Fibroblast of skin of scalp (primary cell): ENCODE measurements at places on chromosomes 6 and 20.

DNA sequence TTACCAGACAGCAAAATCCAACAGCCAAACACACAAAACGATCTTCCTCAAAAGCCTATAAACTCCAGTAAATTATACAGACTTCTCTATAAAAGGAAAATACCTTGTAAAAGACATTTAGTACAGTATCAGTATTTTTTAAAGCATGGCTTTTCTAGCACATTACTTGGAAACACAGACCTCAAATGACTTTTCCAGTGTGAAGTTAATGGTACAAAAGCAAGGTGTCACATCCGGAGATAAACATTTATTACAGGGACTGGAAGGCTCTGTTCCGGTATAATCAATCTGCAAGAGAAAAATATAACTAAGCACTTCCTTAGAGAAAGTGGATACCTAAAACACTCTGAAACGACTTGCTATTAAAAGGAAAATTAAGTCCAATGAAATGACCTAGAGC, 17.1 kb downstream of the TMEM30A start:
- DNase-seq, result no peak

GRCh38 chr20:23235173-23236027, 115.2 kb upstream of the NXT1 start:
- DNase-seq, result peak; percentile 62

- peak; percentile 46 for DNase-seq
These were observed 747 bp upstream of the PTPRA start for GRCh38 chr20:2872459-2873009.

- DNase-seq, result no peak
These were observed 25.4 kb downstream of the COL9A1 start for GRCh38 chr6:70277470-70277869.

DNA sequence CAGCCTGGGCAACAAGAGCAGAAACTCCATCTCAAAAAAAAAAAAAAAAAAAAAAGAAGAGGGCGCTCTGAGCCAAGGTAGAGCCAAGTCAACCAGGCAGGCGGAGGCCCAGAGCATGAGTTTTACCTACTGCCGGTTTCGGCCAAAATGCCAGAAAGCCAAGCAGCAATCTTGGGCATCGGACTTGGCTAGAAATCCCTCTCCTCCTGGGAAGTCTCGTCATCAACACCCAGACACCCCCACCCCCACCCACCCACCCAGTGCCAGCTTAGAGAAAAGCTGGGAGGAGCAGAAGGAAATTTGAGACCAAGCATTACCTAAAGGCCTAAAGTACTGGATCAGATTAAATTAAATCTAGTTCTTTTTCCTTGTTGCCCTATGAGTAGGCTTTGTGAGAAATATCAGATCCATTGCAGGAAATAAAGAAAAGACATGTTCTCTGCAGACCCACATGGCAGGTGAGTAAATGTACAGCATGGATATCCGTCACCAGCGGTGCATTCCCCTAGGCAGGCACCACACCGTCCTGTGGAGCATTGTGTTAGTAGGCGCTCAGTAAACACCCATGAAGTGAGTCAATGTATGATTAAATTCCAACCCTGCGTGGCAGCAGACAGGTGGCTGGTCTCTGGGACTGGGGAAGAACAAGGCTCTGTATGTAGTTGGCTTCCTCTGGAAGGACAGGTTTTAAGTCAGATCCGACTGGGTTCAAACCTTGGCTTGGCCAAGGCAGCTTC, 21.0 kb downstream of the RIPOR3 start:
- DNase-seq, result no peak

- DNase-seq, result no peak
These were observed 35.8 kb downstream of the GCM1 start for GRCh38 chr6:53112871-53113270.

- DNase-seq, result no peak
These were observed 199.9 kb upstream of the SOX4 start for GRCh38 chr6:21393441-21394165.

DNA sequence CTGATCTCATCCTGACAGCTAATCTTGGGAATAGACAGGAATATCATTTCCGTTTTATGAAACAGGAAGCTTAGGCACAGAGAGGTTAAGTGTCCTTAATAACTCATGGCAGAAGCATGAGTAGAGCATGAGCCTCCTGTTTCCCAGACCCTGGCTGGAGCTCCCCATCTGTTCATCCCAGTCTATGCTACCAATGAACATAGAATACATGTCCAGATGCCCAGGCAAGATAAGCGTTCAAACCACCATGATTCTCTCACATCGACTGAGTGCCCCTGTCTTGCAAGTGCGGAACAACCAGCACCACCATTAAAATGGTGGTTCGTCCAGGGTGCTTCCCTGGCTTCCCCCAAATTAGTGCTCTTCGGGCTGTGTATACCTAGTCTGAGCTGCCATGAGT, 217.1 kb downstream of the FARS2 start:
- no peak for DNase-seq

DNA sequence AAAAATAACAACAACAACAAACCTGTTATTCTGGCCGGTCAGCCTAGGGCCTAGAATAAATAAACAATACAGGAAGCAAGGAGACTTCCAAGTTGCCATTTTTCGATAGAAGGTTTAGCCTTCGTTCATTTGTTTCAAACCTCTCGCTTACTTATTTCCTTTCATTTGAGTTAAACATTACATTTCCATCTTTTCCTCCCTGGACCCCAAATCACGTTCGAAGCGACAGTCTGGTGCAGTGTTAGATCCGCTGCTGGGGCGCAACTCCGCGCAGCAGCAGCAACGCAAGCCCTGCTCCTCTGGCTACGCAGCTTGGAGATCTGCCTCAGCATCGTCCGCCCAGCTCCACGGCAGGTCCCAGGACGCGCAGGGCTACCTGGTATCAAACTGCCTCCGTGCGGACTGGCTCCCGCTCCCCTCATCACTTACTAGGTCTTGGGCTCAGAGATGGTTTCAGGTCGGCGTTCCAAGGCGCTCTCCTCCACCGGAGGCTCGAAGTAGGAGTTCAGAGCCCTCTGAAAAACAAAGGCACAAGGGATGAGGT, 530 bp downstream of the TDP2 start:
- peak; percentile 4 for DNase-seq

GRCh38 chr6:38579010-38579628, 60.6 kb downstream of the BTBD9 start:
- no peak for DNase-seq

GRCh38 chr6:95387845-95388244, 189.5 kb upstream of the MANEA start:
- DNase-seq, result no peak

GRCh38 chr6:64955435-64955848, 751.6 kb downstream of the EYS start:
- DNase-seq, result no peak

DNA sequence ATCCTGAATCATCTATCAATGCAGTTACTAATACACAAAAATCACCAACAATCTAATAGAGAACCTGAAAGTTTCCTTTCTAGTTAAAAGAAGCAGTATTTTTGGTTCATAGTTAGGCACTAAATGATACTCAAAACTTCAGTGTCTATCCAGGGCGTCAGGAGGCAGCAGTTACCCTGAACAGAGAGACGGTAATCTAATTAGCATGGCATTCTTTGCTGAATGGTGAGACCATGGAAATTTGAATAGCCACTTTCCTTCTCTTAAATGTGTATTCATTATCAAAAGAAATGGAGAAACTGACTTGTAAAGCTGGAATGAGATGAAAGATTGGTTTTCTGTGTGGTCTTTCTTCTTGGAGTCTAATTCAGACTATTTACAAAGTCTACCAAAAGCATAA, 146.6 kb upstream of the BMP5 start:
- no peak for DNase-seq

- peak; percentile 27 for DNase-seq
These were observed 29.4 kb upstream of the RPS6KA2 start for GRCh38 chr6:166656230-166657151.

- no peak for DNase-seq
These were observed 58.2 kb downstream of the GCLC start for GRCh38 chr6:53486679-53487078.

GRCh38 chr6:64103480-64103879, 467.9 kb downstream of the PHF3 start:
- no peak for DNase-seq

- no peak for DNase-seq
These were observed 25.0 kb downstream of the ANGPT4 start for GRCh38 chr20:891058-891705.

DNA sequence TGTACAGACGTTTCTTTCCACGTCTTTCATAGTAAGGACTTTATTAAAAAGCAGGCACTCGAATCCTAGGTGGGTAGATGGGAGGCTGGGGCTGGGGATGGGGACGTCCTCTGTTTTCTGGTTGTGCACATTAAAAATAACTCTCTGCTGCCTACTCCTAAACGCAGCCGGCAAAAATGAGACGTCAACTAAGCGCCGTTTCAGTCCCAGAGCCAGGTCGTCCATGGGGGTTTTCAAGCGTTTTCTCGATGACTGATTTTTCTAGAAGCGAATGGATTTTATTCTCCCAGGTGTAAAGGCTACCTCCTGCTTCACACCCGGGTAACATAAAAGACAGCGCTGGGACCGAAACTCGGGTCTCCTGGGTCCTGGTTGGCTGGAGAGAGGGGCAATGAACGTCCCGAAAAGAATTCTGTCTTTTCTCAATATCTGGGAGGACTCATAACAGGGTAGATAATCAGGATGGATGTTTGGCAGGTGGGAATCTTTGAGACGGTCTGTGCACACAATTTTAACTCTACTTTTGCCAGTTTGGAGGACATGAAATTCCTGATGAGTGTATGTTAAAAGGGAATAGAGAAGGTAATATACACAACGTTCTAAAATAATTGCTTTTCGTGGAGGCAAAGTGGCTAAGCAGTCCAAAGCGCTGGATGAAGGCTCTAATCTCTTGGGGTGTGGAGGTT, 25.2 kb downstream of the GPX6 start:
- peak; percentile 13 for DNase-seq

DNA sequence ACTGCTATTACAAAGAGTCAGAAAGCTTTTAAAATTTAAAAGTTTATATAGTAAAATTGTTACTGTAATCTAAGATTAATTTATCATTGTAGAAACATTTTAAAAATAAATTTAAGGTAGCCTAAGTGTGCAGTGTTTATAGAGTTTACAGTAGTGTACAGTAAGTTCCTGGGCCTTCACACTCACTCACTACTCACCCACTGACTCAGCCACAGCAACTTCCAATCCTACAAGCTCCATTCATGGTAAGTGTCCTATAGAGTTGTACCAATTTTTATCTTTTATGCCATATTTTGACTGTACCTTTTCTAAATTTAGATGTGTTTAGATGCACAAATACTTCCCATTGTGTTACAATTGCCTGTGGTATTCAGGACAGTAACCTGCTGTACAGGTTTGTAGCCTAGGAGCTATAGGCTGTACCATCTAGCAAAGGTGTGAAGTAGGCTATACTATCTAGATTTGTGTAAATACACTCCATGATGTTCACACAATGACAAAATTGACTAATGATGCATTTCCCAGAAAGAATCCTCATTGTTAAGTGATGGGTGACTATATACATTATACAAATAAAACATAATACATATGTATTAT, 10.2 kb upstream of the TMEM170B start:
- DNase-seq, result no peak

DNA sequence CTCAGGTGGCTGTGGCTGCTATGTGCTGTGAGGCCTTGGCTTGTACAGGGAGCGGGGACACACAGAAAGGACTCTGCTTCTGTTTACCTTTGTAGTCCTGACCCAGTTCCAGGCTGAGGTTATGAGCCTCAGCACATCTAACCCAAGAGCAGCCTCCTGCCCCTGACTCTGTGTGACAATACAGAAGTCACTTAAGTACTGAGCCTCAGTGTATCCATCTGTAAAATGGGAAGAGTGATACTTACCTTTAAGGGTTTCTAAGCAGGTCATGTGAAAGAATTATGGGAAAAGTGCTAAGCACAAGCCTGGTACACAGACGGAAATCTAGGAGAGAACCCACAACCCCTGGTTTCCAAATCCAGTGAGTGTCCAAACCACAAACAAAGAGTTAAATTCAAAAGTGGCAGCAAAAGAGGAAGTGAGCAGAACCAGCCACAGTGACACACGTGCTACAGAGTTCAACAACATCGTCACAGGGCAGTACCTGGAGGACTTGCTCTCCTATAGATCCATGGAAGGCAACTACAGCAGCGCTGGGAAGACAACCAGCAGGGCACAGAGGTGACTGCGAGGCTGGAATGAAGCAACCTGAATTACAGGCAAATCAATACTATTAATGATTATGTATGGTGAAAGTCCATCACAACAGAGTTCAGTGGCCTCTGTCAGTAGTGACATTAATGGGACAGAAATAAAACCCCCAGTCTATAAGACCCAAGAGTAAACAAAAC, 12.5 kb downstream of the TRIM26 start:
- no peak for DNase-seq
